Activated CD4-positive, alpha-beta T cell treated with anti-CD3 and anti-CD28 coated beads for 36 hours (primary cell): ENCODE measurements at places on chromosomes 13 and 19. TPM values are rescaled to one million over a fixed set of nuclear protein-coding genes. Genes with fewer than 3 reads are reported as not detected.

The SLC44A2 gene
- 80.3 TPM for total RNA-seq

DNA sequence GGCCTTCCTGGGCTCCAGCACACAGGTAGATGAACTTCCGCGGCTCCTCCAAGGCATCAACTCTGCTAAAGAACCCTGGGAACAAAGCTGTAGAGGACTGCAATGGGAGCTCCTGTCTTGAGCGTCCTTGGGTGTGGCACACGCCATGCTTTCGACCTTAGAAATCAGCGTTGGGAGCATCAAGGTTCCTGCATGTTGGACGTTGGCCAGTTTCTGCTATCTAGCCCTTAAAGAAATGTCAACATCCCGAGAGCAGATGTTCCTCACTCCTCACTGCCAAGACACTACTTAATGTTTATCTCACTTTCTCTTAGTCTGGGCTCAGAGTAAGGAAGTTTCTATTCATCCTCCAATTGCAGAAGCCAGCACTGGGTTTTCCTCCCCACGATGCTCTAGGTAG, 70.6 kb upstream of the MEDAG start:
- H3K27ac ChIP-seq = no peak overlapping the region
- no peak for DNase-seq

The TUBGCP3 gene
- 57.2 TPM for total RNA-seq

GRCh38 chr13:47277774-47278173, 380.9 kb upstream of the HTR2A start:
- peaks cover 9% of the 10 kb centered on the region for H3K27me3 ChIP-seq
- no peak for DNase-seq
- no peak overlapping the region for H3K4me3 ChIP-seq
- H3K36me3 ChIP-seq = no peaks in the 10 kb centered on the region

DNA sequence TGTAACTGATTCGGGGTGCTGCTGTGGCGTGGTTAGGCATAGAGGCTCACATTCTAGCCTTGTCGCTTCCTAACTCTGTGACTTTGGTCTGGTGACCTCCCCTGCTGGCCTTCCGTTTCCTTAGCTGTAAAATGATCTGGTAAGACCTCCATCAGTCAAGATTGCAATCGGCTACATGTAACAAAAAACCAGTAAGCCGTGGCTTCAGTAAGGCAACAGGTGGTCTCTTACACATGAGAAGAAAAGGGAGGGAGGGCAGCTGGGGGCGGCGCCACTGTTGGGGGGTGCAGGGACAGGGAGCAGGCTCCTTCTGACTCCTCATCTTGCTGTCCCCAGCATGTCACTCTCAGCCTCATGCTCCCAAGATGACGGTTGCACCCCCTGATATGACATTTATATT, 148.0 kb downstream of the SIPA1L3 start:
- no peaks in the 10 kb centered on the region for H3K27me3 ChIP-seq
- H3K4me1 ChIP-seq = peaks cover 7% of the 10 kb centered on the region
- no peak overlapping the region for H3K4me3 ChIP-seq

- no peaks in the 10 kb centered on the region for H3K27me3 ChIP-seq
- H3K36me3 ChIP-seq = peaks cover 63% of the 10 kb centered on the region
- no peak overlapping the region for H3K4me3 ChIP-seq
- H3K4me1 ChIP-seq = peaks cover 93% of the 10 kb centered on the region
- DNase-seq = no peak
- H3K27ac ChIP-seq = peak overlapping the region; percentile 17
Measured at GRCh38 chr13:99363949-99364348, 56.8 kb upstream of the GPR183 start.

The S1PR4 gene
- 32.2 TPM for total RNA-seq

The CCDC159 gene
- total RNA-seq = 18.0 TPM

DNA sequence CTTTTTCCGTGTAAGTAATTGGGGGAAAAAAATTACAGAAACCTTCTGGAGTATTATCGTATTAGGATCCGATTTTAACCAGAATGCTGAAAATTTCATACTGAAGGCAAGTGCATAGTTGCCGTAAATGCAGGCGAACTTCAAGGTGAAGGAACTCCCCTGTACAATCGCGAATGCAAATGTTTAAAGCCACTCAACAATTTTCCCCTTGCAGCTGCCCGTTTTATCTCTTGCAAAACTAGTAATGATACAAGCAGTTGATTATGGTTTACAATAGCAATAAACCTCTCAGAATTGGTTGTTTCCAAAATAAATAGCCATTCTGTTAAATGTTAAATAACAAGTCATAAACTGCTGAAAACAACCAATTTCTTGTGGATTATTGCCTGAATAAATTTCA, 105.7 kb downstream of the DNAJC15 start:
- H3K4me3 ChIP-seq = no peak overlapping the region
- H3K27me3 ChIP-seq = peaks cover 3% of the 10 kb centered on the region
- no peak overlapping the region for H3K27ac ChIP-seq
- H3K4me1 ChIP-seq = peaks cover 11% of the 10 kb centered on the region
- no peak for DNase-seq
- no peaks in the 10 kb centered on the region for H3K36me3 ChIP-seq

The KLK14 gene
- 1.1 TPM for total RNA-seq

The PRRG2 gene
- 1.6 TPM for total RNA-seq

GRCh38 chr19:1110809-1111640, 7.2 kb downstream of the GPX4 start:
- no peak overlapping the region for H3K4me3 ChIP-seq
- peaks cover 14% of the 10 kb centered on the region for H3K36me3 ChIP-seq
- DNase-seq = no peak
- H3K27me3 ChIP-seq = no peaks in the 10 kb centered on the region
- H3K4me1 ChIP-seq = peaks cover 4% of the 10 kb centered on the region
- no peak overlapping the region for H3K27ac ChIP-seq

DNA sequence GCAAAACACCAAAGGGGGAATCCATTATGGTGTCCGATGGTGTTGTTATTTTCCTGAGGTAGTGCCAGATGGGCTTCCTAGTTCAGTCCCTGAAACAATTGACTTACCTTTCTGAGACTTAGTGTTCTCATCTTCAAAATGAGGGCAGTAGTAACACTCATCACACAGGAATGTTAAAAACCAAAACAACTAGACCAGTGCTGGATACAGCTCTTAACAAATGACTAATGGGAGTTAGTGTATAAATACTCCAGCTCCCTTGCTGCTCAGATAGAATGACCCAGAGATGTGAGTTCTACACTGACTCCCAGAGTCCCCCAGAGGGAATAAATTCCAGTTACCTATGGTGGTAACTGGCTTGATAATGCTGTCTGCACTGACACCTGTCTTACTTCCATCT, 49.9 kb downstream of the MBD3L2B start:
- peaks cover 10% of the 10 kb centered on the region for H3K4me1 ChIP-seq
- H3K27ac ChIP-seq = no peak overlapping the region
- no peak overlapping the region for H3K4me3 ChIP-seq
- H3K36me3 ChIP-seq = no peaks in the 10 kb centered on the region

- H3K4me3 ChIP-seq = no peak overlapping the region
- no peaks in the 10 kb centered on the region for H3K27me3 ChIP-seq
- DNase-seq = no peak
- H3K27ac ChIP-seq = no peak overlapping the region
- H3K4me1 ChIP-seq = peaks cover 7% of the 10 kb centered on the region
Measured at GRCh38 chr19:46977548-46977947, 42.1 kb upstream of the NPAS1 start.

- peak overlapping the region; percentile 81 for H3K27ac ChIP-seq
- peak overlapping the region; percentile 57 for H3K4me3 ChIP-seq
- peaks cover 4% of the 10 kb centered on the region for H3K27me3 ChIP-seq
- DNase-seq = peak; percentile 88
- peaks cover 43% of the 10 kb centered on the region for H3K4me1 ChIP-seq
Measured at GRCh38 chr19:43784241-43784980, 3.6 kb upstream of the KCNN4 start.

- peak overlapping the region; percentile 43 for H3K4me3 ChIP-seq
- peak; percentile 95 for DNase-seq
- peaks cover 57% of the 10 kb centered on the region for H3K4me1 ChIP-seq
Measured at GRCh38 chr19:19488875-19489690, 26.3 kb downstream of the TSSK6 start.

DNA sequence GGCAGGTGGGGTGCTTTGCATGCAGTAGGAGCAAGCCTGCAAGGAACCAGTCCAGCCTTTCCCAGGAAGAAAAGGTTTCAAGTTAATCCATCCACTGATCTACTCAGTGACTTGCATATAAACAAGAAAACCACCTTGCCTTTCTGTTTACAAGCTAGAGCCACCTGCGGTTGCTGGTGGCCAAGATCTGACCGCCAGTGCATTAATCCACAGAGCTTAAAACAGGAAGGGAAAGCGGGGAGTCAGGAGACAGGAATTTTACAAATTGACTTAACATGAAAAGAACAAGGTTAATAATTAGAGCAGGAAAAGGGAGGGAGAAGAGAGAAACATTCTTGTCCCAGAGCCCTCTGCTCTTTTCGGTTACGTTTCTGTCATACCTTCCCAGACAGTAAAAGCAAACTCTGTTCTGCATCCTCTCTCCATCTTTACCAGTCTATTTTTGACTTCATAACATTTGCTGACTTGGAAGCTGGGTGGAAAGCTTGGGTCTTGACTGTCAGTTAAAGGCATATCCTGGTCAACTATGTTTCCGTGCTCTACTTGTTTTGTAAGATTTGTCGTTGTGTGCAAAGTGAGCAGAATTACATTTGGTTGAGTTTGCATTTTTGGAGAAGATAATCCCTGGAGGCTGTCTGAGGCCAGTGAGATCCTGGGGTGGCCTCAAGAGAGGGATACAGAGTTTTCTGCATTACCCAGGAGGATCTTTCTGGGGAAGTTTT, 760.6 kb downstream of the EFNB2 start:
- H3K27me3 ChIP-seq = no peaks in the 10 kb centered on the region
- no peak for DNase-seq
- no peaks in the 10 kb centered on the region for H3K36me3 ChIP-seq
- no peak overlapping the region for H3K27ac ChIP-seq

GRCh38 chr19:16013181-16013850, 63.0 kb upstream of the TPM4 start:
- no peak for DNase-seq
- no peak overlapping the region for H3K27ac ChIP-seq
- no peaks in the 10 kb centered on the region for H3K4me1 ChIP-seq
- no peaks in the 10 kb centered on the region for H3K27me3 ChIP-seq
- H3K36me3 ChIP-seq = no peaks in the 10 kb centered on the region

DNA sequence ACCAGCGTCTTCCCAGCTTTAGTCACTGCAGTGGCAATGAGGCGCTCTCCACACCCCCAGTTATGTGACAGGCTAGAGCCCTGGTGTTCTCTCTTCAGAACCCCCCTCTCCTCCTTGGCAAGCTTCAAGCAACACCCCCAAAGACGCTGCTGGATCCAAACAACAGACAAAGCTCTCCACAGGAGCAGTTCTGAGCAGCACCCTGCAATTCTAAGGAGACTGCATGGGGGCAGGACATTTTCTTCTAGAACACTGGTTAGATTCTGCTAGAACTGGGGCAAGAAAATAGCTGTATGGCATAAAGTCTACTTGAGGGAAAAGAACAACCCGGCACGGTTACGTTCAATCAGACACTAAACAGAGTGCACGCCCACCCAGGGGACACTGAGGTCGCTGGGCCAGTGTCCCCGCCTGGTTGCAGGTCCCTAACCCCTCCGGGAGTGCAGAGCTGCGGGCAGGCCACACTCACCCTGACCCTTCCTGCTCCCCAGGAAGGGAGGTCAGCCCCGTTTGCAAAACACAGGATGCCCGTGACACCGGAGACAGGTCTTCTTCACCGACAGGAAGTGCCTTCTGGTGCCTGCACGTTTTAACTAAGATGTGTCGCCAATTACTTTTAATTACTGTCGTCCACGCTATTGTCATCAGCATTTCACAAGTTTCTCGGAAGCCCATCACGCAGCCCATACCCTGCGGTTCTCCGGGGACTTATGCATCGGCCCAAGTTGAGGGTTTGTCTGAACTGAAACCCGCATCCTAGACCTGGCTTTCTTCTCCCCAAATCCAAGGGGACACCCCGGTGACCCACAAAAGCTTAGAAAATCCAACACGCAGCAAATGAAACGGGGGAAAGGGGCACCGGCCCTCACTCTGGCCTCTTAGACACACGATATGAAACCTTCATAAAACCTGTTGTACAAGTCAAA, 943 bp downstream of the GJB6 start:
- no peaks in the 10 kb centered on the region for H3K36me3 ChIP-seq
- H3K27ac ChIP-seq = peak overlapping the region; percentile 65
- peaks cover 14% of the 10 kb centered on the region for H3K27me3 ChIP-seq
- peak overlapping the region; percentile 73 for H3K4me3 ChIP-seq
- DNase-seq = peak; percentile 34

DNA sequence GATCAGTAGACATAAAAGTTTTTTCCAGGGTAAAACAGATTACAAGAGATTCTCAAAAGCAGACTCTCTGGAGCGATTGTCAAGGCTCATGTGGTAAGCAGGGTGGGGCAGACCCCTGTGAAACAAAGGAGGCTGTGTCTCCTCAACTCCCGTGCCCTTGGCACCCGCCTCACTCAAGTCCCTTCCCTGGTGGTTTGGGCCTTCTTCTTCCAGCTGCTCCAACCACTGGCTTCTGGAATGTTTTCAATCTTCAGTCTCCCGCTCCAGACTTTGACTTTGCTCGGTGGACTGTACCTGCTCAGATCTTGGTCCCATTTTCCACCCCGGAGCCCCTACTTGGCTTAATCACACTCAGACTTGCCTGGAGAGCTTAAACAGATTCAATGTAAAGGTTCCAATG, 74.8 kb upstream of the STK24 start:
- no peak for DNase-seq
- H3K36me3 ChIP-seq = no peaks in the 10 kb centered on the region
- H3K27me3 ChIP-seq = peaks cover 2% of the 10 kb centered on the region
- peaks cover 2% of the 10 kb centered on the region for H3K4me1 ChIP-seq
- no peak overlapping the region for H3K27ac ChIP-seq

The GPC5 gene
- total RNA-seq = 0.66 TPM

GRCh38 chr13:112064222-112064621, 2.7 kb upstream of the SOX1 start:
- peaks cover 7% of the 10 kb centered on the region for H3K36me3 ChIP-seq
- H3K4me3 ChIP-seq = no peak overlapping the region
- H3K4me1 ChIP-seq = peaks cover 11% of the 10 kb centered on the region
- no peak for DNase-seq

The ZNF296 gene
- total RNA-seq = 4.8 TPM

- DNase-seq = no peak
- no peak overlapping the region for H3K4me3 ChIP-seq
- no peak overlapping the region for H3K27ac ChIP-seq
- H3K4me1 ChIP-seq = no peaks in the 10 kb centered on the region
- no peaks in the 10 kb centered on the region for H3K36me3 ChIP-seq
Measured at GRCh38 chr13:35814605-35815011, 316.6 kb downstream of the DCLK1 start.

The ABHD13 gene
- total RNA-seq = 4.4 TPM

The TRIP10 gene
- 45.1 TPM for total RNA-seq
